ENCODE measurements at places on chromosomes 4 and X.

DNA sequence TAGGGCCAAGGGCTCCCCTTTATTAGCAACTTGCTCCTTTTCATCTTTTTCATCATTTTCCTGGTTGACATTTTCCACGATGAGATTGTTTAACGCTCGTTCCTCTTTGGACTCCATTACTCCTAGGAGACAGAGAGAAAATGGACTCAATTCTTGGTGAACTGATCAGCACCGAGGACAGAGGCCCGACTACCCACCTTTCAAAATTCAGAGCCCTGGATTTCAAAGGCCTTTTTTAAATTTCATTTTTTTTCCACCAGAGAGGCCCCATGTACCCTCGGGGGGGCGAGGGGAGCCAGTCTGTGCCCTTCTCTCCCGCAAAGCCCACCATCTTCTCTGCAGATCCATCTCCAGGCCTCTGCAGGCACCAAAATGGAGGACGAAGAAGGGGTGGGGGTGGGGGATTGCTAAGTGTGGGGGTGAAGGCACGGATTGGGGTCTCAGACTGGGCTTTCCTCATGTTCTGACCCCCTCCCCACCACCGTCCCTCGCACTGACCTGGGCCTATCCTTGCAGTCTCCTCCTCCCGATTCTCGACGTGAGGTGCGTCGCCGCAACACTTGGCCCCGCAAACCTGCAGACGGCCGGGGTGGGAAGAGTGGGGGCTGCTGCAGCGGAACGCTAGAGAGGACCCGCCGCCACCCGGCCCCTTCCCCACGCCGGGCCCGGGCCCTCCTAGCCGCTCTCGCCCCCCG, 783 bp downstream of the BEX2 start:
- DNase-seq: no peak

DNA sequence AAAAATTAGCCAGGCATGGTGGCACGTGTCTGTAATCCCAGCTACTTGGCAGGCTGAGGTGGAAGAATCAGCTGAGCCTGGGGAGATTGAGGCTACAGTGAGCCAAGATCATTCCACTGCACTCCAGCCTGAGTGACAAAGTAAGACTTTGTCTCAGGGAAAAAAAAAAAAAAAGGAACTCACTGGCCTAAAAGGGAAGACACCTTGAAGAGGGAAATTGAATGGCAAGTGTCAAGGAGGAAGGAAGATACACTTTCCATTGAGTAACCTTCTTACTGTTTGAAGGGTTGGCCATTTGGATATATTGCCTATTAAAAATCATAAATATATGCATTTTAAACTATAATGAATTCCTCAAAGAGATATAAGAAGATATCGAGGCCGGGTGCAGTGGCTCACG, 147.5 kb upstream of the FAM241A start:
- DNase-seq: no peak

DNA sequence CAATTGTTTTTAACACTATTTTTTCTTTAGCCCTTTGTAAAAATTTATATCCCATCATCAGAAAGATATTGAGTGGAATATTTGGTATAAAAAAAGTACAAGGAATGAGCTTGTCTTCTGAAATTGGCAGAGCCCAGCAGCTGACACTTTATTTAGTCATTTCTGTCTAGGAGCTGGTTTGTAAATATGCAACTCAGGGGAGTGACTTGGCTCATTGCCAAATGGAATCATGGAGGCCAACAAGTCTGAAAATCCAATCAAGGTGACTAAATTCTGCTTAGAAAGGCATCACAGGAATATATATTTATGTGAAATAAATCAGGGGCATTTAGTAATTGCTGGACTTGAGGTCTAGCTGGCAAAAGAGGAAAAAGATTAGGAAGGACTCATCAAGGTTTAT, 74.4 kb downstream of the OTC start:
- DNase-seq: no peak

GRCh38 chr4:112318239-112319142, 21.3 kb downstream of the ALPK1 start:
- DNase-seq: no peak

DNA sequence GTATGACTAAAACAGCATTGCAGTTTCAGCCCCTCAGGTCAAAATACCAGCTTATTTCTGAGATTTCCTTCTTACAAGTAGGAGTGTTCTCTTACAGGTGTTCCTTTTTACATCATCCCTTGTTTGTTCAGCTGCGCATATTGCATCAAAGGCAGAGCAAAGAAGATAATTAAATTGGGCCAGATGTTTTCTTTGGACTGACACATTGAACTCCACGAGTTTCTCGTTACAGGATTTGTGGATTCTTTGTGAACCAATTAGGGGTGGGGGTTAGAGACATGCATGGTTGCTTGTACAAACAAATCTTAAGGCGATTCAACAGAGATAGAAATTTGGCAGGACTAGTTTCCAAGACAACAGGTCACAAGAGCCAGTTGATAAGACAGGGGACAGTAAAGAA, 95.7 kb downstream of the SPANXN4 start:
- DNase-seq: peak; percentile 69

GRCh38 chr4:1109898-1110506, 3.4 kb downstream of the RNF212 start:
- no peak for DNase-seq

DNA sequence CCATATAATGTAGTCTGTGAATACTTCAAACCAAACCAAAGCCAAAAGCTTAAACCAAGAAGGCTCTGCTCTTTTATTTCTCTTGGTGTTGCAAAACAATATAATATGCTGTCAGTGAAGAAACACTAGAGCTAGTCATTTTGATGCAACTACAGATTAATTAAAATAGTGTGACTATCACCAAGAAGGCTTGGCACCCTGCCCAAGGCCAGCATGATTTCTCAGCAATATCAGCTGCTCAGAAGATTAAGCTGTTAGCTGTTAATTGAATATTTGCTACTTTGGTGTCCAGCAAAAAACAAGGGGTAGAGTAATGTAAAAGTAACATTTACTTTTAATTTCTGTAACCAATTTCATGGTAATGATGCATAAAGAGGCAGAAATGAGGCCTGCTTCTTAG, 104.9 kb upstream of the PRPS2 start:
- no peak for DNase-seq

Measured in NCI-H187 treated with DMSO at 0.1 percent for 48 hours (cell line).